Muscle of leg (tissue), 16 donors: ENCODE measurements at places on chromosomes 13 and 19. TPM values are rescaled to one million over a fixed set of nuclear protein-coding genes. Genes with fewer than 3 reads are reported as not detected.

- H3K36me3 ChIP-seq = no peaks in the 10 kb centered on the region
- H3K27me3 ChIP-seq = no peaks in the 10 kb centered on the region
- peaks cover 9% of the 10 kb centered on the region for H3K4me1 ChIP-seq
- no peak overlapping the region for H3K27ac ChIP-seq
- no peak overlapping the region for H3K4me3 ChIP-seq
- no peak for DNase-seq
Measured at GRCh38 chr13:25902891-25903341, 148.9 kb downstream of the SHISA2 start.

DNA sequence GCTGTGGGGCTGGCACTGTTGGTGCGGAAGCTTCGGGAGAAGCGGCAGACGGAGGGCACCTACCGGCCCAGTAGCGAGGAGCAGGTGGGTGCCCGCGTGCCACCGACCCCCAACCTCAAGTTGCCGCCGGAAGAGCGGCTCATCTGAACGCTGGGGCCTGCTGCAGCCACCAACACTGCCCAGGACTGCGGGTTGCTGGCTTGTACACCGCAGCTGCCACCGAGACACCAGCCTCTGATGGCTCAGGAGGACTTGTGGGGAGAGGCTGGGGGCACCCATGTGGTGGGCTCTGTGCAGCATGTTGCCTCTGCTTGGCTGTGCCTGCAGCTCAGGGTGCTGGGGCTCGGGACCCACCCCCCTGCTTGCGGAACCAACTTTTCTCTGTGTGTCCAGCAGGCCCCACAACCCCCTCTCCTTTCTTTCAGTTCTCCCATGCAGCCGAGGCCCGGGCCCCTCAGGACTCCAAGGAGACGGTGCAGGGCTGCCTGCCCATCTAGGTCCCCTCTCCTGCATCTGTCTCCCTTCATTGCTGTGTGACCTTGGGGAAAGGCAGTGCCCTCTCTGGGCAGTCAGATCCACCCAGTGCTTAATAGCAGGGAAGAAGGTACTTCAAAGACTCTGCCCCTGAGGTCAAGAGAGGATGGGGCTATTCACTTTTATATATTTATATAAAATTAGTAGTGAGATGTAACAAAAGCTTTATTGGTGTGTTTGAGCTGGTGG is 2.6 kb downstream of the CRB3 start:
- H3K27ac ChIP-seq = no peak overlapping the region
- H3K27me3 ChIP-seq = peaks cover 50% of the 10 kb centered on the region
- H3K4me3 ChIP-seq = no peak overlapping the region

DNA sequence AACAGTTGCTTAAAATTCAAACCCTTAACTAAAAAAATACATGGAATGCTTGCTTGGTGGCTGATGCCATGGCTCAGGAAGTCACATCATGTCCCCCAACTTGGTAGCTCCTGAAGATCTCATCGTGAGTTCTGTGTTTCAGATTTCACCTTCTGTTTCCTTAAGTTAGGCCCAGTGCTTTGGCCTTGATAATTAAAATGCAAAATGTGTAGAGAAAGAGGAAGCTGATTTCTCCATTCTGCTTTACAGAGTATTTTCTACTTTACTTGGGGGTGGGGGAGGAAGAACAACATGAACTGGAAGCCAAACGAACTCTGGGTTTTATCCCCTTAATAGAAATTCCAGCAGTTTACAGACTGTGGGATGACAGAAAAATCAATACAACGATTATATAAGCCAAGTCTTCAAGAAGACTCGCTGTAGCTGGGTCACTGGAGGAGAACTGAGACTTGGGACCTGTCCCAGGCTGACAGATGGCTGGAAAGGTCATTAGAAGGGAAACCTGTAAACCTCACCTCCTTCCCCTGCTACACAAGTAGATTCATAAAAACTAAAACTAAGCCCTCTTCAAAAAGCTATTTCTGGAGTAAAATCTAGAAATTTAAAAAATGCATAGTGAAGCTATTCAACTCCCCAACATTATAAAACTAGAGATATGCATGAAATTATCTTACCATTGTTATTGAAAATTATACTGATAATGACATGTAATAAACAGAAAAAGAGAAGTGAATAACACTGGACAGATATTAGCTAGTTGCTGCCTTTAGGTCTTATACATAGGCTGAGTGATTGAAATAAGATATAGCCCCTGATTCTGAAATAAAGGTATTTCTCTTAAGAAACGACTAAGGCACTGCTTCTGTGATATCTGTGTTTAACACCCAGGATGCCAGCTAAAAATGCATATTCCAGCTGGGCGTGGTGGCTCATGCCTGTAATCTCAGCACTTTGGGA is 22.1 kb upstream of the GGACT start:
- no peak overlapping the region for H3K4me3 ChIP-seq
- H3K27me3 ChIP-seq = no peaks in the 10 kb centered on the region

GRCh38 chr13:105630431-105630830 is 905.0 kb downstream of the EFNB2 start:
- H3K27ac ChIP-seq = no peak overlapping the region
- no peaks in the 10 kb centered on the region for H3K27me3 ChIP-seq
- no peak overlapping the region for H3K4me3 ChIP-seq
- no peak for DNase-seq

DNA sequence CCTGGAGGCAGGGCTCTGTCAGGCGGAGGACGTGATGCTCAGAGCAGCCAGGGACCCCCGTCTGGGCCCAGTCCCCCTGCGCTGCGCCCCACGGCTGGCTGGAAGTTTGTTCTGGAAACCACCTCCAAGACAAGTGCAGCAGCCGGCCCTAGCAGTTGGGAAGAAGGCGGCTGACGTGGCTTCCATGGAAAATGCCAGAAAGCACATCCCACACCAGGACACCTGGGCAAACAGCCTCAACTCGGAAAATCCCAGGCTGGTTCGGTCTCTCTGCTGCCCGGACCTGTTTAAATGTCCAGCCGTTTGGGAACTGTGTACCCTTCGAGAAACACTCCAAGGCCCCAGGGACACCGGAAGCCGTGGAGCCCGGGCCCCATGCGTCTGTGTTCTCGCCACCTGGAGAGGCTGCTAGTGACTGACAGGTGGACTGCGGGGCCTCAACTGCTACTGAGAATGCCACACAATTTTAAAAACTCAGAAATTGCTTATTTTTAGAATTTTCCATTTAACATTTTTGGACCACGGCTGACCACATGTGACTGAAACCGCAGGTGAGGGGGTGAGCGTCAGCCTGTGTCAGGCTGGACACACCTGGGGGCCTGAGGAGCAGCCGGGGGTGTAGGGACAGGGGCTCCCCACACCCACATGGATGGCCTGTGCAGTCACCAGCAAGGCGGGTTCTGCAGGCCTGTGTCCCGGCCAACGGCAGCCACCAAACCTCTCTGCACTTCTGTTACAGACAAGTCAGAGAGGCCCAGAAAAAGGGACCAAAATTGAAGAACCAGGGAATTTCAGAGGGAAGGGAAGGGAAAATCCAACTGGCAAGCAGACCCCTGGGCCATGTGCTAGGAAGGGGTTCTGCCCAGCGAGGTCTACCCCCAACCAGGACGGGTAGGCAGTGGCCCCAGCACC is 31.7 kb downstream of the RASA3 start:
- no peaks in the 10 kb centered on the region for H3K36me3 ChIP-seq
- H3K27me3 ChIP-seq = no peaks in the 10 kb centered on the region
- peak overlapping the region; percentile 88 for H3K27ac ChIP-seq
- H3K4me3 ChIP-seq = no peak overlapping the region
- peak; percentile 89 for DNase-seq
- peaks cover 64% of the 10 kb centered on the region for H3K4me1 ChIP-seq

DNA sequence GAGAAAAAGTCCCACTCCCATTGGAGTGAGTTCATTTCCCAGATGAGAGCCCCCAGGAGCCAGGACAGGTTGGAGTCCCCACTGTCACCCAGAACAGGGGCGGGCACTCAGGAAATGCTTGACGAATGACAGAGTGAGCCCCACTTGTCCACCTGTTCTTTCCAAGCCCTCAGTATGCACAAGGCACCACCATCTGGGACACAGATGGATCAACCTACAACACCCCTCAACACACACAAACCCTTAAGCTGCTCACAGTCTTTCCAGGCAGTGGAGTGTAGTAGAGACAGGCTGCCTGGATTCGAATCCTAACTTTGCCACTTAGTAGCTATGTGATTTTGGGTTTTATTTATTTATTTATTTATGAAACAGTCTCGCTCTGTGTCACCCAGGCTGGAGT is 8.0 kb downstream of the ARHGEF1 start:
- H3K4me3 ChIP-seq = no peak overlapping the region
- H3K27ac ChIP-seq = no peak overlapping the region
- H3K27me3 ChIP-seq = no peaks in the 10 kb centered on the region

DNA sequence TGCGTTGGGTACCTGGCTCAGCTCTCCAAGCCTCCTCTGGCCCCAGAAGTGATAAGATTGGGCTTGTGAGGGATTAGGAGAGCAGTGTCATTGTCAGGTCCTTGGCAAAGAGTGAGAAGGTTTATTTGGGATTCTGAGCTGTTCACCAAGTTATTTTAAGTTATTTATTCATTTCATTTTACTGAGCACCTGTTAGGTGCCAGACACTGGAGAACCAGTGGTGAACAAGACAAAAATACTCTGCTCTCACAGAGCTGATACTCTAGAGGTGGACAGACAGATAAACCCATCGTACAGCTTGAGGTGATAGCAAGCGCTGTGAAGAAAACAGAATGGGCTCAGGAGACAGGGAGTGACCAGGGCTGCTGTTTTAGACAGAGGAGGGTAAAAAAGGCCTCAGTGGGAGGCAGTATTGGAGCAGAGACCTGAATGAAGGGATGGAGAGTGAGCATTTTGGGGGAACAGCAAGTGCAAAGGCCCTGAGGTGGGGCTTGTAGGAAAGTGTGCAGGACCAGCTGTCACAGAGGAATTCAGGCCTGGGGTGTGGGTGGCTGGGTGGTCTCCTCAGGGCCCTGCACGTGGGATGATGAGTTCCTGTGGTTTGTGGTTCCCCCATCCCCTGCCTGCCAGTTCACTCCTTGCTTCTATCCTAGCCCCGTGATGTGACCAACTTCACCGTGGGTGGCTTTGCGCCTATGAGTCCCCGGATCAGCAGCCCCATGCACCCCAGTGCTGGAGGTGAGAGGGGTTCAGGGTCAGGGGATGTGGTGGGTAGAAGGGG is 8.7 kb upstream of the TIMM50 start:
- no peak overlapping the region for H3K27ac ChIP-seq
- H3K4me3 ChIP-seq = no peak overlapping the region
- no peaks in the 10 kb centered on the region for H3K27me3 ChIP-seq
- no peaks in the 10 kb centered on the region for H3K4me1 ChIP-seq

The FCAR gene
- total RNA-seq = not detected

The FFAR1 gene
- total RNA-seq = 0.04 TPM

DNA sequence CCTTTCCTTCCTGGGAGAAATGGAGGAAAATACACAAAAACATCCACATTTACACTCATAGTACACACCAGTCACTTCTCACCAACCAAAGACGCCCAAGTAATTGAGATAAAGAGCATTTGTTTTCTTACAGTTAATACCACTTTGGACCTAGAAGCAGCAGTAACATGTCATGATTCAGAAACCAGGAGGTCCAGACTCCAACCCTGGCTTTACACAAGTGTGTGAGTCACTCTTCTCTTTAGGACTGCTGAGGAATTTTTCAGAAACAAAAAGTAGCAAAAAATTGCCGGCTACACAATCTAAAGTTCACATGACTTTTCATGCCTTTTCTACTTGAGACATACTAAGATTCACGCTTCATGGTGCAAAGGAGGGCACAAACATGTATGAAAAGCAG is 42.1 kb downstream of the TUBGCP3 start:
- no peak for DNase-seq
- H3K27ac ChIP-seq = no peak overlapping the region
- H3K27me3 ChIP-seq = no peaks in the 10 kb centered on the region
- peaks cover 39% of the 10 kb centered on the region for H3K36me3 ChIP-seq
- H3K4me3 ChIP-seq = no peak overlapping the region

DNA sequence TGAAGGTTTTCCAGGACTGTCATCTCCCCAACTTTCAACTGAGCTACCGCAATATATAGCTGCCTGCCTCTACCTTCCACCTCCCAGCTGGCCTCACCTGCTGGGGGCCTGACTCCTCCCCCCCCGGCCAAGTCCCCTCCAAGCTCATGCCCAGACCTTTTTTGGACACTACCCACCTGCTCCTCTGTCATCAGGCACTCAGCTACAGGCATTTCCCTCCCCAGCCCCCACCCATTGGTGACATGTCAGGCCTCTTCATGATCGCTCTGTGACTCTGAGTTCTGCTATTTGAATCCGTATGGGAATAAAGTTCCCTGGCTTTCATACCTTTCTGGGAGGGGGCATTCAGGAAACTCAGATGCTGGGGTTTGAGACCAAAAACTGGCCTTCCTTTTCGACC is 1.8 kb downstream of the PRKACA start:
- no peaks in the 10 kb centered on the region for H3K27me3 ChIP-seq
- peak overlapping the region; percentile 87 for H3K27ac ChIP-seq
- H3K4me3 ChIP-seq = peak overlapping the region; percentile 76

DNA sequence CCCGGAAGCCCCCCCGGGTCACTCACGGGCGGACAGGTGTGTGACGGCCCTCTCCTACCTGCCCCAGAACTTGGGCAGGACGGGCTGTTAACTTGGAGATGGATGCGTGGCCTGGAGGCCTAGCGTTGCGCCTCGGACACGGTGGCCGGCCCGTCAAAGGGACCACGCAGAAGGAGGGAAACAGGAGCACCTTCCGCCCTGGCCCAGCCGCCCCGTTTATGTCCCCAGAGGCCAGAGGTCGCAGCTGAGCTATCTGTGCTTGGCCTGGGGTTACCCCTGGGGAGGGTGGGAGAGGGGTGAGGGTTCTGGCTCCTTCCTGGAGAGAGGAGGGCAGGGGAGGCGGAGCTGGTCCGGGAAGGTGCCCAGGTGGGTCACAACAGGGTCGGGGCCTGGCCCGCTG is 35.6 kb downstream of the GADD45B start:
- no peaks in the 10 kb centered on the region for H3K36me3 ChIP-seq
- no peak for DNase-seq
- peaks cover 14% of the 10 kb centered on the region for H3K27me3 ChIP-seq
- no peak overlapping the region for H3K27ac ChIP-seq
- H3K4me3 ChIP-seq = no peak overlapping the region
- peaks cover 14% of the 10 kb centered on the region for H3K4me1 ChIP-seq
